Fibroblast of skin of abdomen (primary cell): ENCODE measurements at places on chromosomes 2 and 18.
A peak's percentile ranks its signal among the peaks of the same experiment; 100 is the strongest.

DNA sequence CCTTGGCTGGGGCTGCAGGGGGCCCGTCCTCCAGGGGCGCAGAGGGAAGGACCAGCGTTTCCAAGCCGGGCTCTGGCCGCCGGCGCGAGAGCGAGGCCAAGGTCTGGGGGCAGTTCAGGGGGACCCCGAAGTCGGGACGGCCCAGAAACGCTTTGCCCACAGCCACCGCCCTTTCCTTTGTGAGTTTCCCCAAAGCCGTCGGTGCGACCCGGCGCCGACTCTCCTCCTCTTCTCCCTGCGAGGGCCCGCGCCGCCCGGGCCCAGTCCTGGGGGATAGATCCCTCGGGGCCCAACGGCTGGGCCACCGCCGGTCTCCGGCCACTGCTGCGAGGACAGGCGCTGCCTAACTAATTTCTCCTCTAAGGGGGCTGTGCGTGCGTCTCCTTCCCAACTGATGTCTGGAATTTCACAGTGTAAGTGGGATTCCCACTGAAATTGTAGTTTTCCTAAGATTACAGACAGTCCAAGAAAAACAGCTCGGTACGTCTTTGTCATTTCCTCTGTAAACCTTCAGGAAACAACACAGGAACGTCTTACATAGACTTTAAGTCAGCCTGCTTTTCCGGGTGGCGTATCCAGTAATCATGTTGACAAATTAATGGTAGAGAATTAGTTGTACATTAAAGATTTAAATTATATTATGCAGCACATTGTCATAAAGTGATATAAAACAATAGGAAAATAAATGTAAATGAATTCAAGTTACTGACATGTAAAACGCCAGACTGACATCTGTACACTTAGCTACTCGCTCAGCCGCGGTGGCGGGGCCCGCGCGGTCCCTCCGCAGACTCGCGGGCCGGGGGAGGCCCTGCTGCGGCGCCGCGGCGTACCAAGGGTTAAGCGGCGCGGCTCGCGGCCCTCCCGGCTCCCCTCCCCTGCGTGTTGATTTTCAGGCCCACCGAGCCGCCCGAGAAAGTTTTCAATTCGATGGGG is 139.4 kb upstream of the SIX3 start:
- no peak for DNase-seq

- DNase-seq, result peak; percentile 34
Measured at GRCh38 chr18:43620936-43621335, 343.6 kb upstream of the SYT4 start.

DNA sequence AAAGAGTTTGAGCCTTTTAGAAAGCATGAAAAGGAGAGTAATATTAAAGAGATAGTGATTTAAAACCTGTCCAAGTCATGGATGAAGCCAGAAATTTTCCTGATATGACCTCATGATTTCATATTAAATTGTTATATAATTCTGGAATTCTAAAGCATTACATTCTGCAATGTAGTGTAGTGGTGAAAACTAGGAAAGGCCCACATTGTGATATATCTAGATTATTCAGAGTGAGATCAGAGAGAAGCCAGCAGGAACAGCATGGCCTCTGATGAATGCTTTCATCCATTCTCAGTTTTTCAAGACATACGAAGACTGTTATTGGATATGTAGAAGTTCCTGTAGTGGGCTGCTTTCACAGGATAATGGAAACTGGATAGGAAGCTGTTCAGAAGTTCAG is 98.8 kb downstream of the LCLAT1 start:
- no peak for DNase-seq

GRCh38 chr18:27847412-27847811 is 329.5 kb downstream of the CDH2 start:
- DNase-seq, result no peak

DNA sequence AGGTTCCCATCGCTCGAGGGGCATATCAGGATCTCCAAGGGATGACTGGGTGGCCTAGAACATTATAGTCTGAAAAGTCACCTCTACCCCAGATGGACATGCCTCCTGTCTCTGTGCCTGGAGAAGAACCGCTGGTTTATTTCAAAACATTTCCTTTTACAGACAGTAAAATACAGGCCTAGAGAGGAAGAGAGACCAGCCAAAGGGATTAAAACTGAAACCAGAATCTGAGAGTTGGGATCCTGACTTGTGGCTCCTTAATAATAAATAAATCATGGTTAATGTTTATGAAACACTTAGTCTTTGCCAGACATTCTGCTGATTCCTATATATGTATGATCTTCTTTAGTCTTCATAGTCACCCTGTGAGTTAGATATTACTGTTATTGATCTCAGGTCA is 153.7 kb downstream of the DDX1 start:
- no peak for DNase-seq

DNA sequence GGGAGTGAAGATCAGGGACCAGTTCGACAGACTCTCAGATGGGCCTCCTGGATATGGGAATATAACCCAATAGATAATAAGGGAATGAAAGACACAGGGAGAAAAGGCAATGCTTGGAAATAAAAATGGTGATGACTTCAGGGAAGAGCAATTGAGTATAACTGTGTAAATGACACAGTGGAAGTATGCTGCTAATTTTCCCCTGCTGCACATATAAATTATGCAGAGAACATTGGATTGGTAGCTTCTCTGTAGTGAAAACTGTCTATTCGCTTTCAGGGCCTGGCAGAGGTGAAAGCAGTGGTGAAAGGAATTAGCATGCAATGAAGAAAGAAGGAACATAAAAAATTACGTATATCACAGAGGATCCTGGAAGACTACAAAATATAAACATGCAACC is 398.2 kb upstream of the CDH2 start:
- no peak for DNase-seq

- no peak for DNase-seq
Measured at GRCh38 chr2:229931241-229931640, 8.9 kb downstream of the FBXO36 start.

GRCh38 chr2:240286596-240286995 is 146.1 kb upstream of the OTOS start:
- DNase-seq, result no peak

GRCh38 chr18:9987345-9987744 is 73.5 kb downstream of the VAPA start:
- DNase-seq, result no peak

DNA sequence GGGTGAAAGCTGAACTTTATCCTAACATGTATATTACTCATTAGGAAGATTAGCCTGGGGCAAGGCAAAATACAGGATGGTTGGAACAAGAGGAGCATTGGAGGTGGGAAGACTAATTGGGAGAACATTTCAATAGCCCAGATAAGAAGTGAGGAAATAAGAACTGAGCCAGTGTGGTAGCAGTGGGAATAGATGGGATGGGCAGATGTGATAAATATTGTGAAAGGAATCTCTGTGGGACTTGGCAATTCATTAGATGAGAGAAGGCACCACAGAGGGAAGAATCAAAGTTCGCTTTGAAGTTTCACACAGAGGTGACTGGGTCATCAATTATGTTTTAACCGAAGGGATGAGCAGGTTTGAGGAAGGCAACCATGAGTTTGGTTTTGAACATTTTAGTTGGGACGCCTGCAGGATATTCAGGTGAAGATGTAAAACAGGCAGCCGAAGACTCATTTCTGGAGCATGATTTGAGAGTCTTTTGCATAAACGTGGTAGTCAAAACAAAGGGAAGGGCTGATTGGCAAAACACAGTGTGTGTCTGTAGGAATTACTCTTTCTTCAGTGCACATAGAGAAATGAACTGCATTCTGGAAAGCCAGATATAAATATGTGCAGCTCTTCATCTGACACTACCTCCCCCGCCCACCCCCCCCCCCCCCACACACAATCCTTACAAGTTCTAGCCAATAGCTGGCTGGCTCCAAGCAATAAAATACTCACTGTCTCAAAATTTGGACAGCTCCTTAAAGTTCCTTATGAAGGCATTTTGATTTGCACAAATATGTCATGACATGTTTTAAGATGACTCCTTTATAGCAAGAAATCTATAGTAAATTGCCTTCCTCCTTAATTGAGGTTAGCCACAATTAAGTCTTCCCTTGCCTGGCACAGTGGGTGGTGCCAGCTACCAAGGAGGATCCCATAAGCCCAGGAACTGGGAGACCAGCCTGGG is 1.9 kb upstream of the SLC1A4 start:
- peak; percentile 46 for DNase-seq

DNA sequence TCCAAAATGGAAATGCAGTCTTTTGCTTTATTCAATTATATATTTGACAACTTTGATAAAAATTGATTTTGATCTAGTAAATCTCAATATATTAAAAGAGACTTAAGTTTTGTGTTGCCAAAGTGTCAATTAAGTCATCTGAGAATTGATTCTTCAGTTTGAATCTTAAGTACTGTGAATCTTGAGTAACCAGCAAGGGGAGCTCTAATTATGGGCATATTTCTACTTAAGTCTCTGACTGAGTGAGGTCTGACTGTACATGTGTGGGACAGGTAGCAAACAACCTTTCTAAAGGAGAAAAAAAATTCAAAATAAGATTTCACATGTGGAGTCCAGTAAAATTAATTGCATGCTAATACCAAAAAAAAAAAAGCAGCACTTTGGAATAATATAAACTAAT is 503.7 kb upstream of the SLC8A1 start:
- no peak for DNase-seq

GRCh38 chr18:33749834-33750233 is 171.8 kb downstream of the ASXL3 start:
- no peak for DNase-seq

- DNase-seq, result no peak
Measured at GRCh38 chr2:217927601-217928323, 75.0 kb downstream of the TNS1 start.

DNA sequence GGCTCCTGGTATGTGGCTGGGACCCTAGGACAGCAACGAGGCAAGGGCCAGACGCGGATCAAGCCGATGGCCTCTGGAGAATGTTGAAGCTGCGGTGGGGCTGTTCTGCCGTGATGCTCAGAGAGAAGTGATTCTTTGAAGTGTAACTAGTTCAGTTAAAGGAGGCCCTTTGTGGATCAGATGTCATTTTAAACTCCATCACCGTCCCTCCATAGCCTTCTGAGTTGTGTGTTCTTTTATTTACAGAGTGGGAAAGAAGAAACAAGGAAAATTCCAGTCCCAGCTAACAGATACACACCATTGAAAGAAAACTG is 403 bp downstream of the PNO1 start:
- DNase-seq, result no peak

DNA sequence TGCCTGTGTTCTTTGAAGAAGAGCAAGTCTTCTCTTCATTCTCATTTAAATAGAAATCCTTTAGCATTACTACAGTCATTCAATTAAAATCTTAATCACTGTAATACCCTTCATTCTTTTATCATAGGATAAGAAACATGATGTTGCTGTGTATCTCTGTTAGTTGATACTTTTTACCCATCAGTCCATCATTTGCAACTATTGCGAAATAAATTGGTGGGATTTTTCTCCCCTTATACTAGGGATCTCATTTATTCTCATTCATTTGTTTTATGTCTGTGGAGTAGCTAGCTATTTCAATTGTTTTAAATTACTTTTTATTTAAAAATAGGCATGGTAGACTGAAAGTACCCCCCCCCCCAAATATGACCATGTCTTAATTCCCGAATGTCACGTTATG is 235.3 kb downstream of the KIAA1328 start:
- DNase-seq, result no peak

- no peak for DNase-seq
Measured at GRCh38 chr18:76486574-76486973, 8.5 kb downstream of the ZNF516 start.

DNA sequence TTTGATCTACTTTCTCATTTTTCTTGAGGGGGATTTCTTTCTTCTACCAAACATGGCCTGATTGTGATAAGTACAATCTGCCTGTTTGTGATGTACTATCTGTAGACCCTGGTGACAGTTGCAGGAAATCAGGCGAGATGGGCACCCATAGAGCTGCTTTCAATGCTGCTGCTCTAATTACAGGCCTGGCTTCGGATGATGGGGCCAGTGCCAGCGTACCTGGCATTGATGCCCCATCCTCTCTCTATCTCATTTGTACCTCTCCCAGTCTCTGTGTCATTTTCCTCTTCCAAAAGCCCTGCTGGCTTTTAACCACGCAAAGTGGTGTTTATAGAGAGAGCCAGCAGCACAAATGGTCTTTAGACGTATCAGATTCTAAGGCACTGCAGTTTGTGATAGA is 69.9 kb downstream of the KCTD18 start:
- DNase-seq, result no peak

- no peak for DNase-seq
Measured at GRCh38 chr2:239750929-239751678, 274.0 kb downstream of the NDUFA10 start.

- DNase-seq, result no peak
Measured at GRCh38 chr2:126707941-126708340, 52.0 kb downstream of the GYPC start.
